Gastroesophageal sphincter (tissue), 4 donors: ENCODE measurements at places on chromosomes 3 and 15.

DNA sequence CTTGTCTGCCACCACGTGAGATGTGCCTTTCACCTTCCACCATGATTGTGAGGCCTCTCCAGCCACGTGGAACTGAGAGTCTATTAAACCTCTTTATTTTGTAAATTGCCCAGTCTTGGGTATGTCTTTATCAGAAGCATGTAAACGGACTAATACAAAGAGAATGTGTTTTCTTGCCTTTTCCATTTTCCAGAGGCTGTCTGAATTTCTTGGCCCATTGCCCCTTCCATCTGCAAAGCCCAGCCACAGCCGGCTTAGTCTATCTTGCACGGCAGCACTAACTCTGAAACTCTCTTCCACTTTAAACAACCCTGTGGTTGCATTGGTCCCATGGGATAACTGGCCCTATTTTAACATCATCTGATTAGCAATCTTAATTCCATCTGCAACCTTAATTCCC is 215.3 kb downstream of the LRTM1 start:
- ATAC-seq: no peak

DNA sequence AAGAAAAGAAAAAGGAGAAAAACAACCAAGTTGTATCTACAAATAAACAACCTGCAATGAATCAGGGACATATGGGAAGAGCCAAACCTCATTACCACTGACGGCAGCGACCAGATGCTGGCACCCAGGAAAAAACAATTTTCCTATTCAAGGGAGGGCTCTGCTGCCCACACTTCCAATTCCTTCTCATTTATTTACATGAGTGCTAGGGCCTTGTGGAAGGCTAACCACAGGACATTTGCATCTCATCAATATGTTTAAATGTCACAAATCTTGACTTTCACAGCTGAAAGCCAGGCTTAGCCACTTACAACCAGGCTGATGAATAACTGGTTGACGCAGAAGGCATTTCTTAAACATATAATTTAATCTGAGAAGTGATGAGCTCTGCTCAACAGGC is 36.0 kb downstream of the RFTN1 start:
- ATAC-seq: no peak

DNA sequence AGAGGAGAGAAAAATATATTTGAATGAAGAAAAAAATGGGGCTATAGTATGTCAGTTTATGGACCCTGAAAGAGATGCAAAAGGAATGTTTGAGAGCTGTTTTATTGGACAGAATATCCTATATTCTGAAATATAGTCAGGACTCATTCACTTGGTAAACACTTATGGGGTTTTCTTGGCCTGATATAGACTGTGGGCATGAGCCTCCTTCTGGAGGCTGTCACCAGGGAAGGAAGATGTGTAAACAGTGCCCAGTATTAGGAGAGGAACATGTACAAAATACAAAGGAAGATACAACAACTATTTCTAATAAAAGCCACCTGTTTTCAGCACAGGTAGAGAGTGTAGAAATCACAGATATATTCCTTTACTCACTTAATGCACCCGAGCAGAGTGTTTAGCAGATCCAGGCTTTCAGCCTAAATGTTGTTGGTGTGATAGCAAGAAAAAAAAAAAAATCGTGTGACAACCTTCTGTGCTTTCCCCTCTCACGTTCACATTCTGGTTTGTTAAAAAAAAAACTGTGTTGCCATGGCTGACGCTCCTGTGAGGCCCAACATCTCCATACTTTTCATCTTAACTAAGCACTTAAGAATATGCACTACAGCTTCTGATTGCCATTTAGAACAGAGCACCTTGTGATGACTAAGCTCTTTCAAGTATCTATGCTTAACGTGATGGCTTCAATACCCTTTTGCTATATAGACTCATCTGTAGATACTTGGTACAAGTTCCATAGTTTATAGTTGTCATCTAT is 134.1 kb downstream of the MBNL1 start:
- no peak for ATAC-seq

GRCh38 chr3:42667523-42668412 is 14.3 kb downstream of the ZBTB47 start:
- no peak for ATAC-seq

- ATAC-seq: peak; percentile 68
Measured at GRCh38 chr3:20340324-20340928, 154.4 kb upstream of the SGO1 start.

DNA sequence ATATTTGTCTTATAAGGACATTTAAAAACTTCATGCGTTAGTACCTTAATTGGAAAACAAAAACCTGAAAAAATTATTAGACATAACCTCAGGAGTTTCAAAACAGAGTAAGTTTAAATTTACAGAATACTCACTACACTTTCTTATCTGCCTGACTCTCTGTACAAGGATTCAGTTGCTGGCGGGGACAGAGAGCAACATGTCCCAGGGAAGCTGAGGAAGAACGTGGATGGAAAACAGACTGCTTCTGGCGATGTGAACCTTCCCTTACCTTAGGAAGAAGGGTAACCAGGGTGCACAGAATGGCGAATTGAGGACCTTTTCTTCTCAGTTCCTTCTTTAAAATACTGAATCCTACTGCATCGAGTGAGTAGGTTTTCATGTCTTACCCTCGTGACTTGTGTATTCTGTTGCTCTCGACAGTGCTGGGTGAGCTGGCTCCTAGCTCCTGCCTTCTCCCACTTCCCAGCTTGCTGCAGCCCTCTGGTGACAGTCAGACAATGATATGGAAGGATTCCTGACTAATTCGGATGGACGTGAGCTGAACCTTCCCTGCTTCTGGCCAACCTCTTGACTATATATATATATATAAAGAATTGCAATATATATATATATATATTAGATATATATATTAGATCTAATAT is 178.2 kb downstream of the PDZRN3 start:
- no peak for ATAC-seq

- no peak for ATAC-seq
Measured at GRCh38 chr3:47961815-47962606, 54.2 kb downstream of the MAP4 start.

DNA sequence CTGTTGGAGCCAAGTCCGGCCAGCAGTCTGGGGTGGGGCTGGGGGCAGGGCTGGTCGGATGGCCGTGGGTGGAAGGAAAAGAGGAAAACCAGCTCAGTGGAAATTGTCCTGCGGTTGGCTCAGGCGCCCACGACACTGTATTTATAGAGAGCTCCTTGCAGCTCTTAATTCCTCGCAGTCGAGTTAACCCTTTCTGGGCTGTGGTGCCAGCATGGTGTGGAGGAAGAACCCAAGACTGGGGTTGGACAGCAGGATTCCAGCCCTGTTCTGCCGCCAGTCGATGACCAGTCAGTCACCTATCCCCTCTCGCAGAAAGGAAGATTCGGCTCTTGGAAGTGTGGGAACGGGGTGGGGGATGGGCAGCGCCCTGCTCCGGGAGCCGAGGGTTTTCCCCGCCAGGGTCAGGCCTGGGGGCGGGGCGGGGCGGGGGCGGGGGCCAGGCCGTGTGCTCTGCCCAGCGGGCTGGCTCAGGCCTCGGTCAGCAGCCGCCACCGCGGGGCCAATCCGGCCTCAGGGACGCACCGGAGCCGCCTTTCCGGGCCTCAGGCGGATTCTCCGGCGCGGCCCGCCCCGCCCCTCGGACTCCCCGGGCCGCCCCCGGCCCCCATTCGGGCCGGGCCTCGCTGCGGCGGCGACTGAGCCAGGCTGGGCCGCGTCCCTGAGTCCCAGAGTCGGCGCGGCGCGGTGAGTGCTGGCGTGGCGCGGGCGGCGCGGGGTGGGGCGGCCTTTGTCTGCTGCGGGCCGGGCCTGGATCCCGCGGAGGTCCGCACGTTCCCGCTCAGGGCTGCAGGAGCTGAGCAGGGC is at the start of gene CD276:
Gene CD276 (plus strand): TSS at position 607 of the 804 bp plus-strand sequence. CDS start 15,257 bp downstream, outside the sequence.
- ATAC-seq: peak; percentile 90

GRCh38 chr3:10983219-10983916 is 9.2 kb upstream of the SLC6A1 start:
- ATAC-seq: peak; percentile 22

DNA sequence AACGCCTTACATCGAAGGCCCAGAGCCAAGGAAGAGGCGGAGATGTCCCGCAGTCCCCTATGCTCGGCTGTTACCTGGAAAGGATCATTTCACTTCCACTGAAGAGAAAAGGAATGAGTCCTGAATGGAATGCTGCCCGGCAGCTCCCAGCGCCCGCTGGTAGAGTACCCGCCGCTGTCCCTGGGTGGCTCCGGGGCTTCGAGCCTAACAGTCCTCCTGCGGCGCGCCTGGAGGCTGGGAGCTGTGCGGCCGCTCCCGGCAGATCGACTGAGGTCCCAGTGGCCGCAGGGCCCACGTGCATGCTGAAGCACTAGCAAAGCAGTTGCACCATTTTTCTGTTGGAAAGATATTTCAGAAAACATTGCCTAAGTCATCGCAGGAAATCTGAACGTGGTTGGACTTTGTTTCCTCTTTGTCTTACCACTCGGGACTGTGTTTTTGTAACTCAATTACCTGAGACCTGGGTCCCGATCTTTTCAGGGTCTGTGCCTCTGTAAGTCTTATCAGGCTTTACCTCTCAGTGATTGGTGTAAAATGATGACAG is 984 bp downstream of the RNU6-1 start:
- ATAC-seq: peak; percentile 18

- no peak for ATAC-seq
Measured at GRCh38 chr3:110858549-110858948, 213.1 kb upstream of the NECTIN3 start.

DNA sequence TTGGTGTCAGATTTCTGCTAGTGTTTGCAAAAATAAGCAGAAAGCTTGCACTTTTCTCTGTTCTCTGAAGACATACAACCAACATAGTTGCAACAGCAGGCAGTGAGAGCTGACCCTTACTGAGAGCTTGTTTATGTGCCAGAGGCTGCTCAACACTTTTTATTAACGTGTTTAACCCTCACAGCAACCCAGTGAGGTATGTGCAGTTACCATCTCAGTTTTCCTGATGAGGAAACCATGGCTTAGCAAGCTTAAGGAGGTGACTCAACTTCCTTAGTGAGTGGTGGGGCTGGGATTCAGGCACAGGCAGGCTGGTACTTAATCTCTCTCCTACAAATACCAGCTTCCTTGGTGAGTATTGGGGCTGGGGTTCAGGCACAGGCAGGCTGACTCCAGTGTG is 158.1 kb upstream of the CTDSPL start:
- ATAC-seq: no peak

GRCh38 chr15:25830844-25831451 is 32.2 kb downstream of the ATP10A start:
- ATAC-seq: peak; percentile 94

DNA sequence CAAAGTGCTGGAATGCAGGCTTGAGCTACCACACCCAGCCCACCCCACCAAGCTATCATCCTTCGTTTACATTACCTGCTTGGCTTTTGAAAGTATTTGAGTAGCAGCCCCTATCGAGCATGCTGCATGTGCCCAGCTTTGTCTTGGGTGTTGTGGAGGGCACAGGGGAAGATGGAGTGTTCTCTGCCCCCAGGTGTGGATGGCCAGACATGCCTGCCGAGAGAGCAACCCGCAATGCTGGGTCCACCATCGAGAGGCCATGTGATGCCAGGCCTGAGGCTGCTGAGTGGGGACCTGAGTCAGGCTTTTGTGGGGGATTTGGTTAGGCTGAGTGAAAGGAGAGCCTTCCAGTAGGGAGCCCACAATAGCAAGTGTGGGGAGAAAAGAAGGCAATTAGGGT is 25.9 kb downstream of the FOXL2NB start:
- no peak for ATAC-seq

DNA sequence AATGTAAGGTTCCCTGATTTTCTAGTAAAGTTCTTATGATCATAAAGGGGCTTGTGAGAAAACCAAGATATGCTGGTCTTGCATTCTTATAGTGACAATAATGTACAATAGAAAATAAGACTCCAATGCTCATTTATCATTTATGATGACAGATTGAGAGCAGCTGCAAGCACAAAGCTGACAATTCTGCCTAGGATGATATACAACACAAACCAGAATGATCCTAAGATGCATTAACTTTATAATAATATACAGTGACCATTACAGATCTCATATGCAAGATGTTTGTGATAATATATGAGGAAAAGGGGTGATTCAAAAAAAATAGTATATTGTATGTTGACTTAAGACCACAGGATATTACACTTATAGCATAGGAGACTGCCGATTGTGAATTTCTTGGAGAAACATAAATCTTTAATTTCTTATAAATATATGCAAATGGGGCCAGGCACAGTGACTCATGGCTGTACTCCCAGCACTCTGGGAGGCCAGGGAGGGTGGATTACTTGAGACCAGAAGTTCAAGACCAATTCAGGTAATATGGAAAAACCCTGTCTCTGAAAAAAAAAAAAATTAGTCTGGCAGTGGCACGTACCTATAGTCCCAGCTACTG is 387.0 kb downstream of the ZBBX start:
- ATAC-seq: no peak

DNA sequence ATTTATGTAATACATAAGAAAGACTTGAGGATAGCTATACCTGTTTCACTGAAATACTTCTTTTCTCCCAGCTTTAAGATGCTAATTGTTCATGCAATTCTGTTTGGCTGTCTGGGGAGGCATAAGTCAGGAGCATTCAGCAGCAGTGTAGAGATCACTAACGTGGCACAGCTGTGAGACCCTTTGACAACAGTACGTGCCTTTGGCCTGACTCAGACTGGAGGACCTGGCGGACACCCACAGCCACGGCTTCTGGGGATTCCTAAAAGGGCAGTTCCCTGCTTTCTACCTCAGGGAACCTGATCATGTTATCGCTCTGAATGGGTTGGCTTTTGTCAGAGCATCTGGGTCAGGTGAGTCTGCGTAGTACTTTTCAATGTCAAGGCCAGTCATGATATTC is 295.0 kb upstream of the ICE2 start:
- no peak for ATAC-seq

DNA sequence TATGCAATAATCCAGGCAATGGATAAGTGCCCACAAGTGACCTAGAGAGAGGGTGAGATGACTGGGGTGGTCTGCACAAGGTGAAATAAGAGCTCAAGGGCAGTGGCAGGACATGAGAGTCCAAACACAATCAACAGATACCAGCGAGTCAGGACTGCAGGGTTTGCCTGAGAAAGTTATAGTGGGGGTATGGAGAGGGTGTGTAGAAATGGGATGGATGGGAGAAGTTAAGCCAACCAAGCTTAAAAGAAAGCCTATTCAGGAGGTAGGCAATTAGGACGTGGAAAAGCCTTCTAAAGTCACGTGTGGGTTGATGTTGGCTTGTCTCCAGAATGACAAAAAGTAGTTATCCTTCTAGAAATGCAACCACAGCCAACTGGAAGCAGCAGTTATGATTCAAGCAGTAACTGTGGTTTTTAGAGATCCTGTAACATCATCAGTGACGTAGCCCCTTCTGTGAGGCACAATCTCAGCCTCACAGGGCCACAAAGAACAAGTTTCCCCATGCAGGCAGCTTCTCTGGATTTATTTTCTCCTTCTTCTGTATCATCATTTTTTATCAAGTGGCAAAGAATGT is 56.1 kb downstream of the FAM174B start:
- no peak for ATAC-seq

- ATAC-seq: no peak
Measured at GRCh38 chr3:189458528-189458927, 172.7 kb upstream of the TP63 start.

GRCh38 chr15:35450492-35450891 is 95.5 kb downstream of the DPH6 start:
- no peak for ATAC-seq

GRCh38 chr3:153502682-153503081 is 340.7 kb downstream of the RAP2B start:
- no peak for ATAC-seq
